ENCODE measurements at places on chromosomes 6 and 20.

DNA sequence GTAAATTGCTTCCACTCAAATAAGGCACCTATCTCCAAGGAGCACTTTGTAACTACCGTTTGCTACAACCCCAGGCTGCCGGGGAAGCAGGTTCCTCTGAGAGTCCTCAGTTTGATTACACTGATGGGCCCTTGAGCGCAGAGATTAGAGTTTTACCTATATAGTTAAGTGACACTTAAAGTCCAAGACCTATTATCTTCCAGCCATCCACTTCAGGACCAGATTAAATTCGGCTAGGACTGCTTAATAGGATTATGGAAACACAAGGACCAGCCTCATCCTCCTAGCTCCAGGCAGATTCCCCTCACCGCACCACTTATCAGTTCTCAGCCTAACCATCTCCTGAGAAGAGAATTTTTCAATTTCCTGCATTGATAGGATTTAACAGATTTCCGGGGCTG, 64.7 kb upstream of the TIAM2 start:
- DNase-seq: no peak

GRCh38 chr6:130981409-130981808, 81.6 kb downstream of the EPB41L2 start:
- DNase-seq: no peak

DNA sequence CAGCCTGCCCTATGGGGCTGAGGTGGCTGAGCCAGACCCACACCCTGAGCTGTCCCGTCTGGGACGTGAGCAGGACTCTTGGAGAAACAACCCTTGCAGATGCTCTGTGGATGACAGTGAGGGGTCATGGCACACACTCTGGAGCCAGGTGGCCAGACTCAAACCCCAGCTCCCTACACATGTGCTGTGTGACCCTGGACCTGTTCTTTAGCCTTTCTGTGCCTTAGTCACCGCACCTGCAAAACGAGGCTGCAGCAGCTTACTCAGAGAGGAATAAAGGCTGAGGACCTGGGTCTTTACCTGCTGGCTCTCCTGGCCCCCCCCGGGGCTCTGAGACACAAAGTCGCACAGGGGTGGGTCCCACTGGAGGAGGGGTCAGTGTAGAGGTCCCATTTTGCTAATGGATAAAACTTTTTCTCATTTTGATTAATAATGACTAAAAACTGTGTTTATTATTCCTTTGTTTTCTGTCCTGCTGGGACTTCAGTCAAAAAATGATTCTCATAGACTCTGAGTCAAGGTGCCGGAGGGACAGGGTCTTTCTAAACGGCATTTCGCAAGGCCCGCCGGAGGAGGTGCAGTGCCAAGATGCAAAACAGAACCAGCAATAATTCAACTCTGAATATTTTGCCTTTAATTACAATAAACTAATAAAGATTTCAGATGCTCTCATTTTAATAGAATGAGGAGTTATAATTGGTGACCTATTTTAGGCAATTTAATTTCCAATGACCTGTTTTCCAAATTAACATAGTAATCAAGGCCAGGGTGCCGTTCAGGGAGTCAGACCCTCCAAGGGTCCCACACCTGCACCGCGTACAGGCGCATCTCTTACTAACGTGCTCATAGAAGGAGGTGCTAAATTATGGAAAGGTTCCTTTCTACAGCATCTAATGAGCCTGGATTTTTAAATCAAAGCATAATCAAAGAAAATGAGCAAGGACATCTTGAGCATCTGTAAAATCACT, 62.4 kb downstream of the YTHDF1 start:
- DNase-seq: no peak

GRCh38 chr6:168057836-168058235, 21.2 kb downstream of the FRMD1 start:
- no peak for DNase-seq

DNA sequence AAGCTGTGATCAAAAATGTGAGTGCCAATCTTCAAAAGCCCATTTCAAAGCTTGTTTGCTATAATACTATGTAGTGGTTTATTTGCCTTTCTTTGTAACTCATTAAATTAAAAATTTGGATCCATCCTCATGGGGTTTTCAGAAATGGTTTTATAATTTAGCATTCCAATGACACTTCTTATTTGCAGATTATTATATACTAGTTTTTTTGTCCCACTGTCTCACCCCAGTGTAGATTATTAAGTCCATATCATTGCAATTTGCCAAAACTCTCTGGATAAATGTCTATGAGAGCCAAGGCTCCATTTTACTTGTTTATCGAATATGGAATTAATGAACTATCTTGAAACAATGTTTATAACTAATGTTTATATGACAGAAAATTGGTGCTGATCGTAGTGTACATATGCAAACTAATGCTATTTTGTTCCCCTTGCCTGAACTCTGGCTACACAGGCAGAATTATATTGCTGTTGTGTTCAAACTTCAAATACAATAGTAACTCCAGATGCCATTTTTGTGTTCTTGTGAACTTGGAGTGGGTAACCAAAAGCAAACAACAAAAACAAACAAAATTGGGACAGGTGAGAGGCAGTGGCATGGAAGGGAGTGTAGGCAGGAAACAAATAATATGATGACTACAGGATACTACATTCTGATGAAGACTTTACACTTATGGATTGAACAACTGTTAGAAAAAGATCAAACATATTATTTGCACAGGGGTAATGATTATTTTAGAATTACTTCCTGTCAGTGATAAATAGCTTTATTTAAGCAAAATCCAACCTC, 307.1 kb upstream of the FLRT3 start:
- no peak for DNase-seq

GRCh38 chr20:62860924-62861691, 514 bp downstream of the TCFL5 start:
- DNase-seq: no peak

- peak; percentile 92 for DNase-seq
Measured at GRCh38 chr20:63434599-63435378, 37.7 kb downstream of the KCNQ2 start.

DNA sequence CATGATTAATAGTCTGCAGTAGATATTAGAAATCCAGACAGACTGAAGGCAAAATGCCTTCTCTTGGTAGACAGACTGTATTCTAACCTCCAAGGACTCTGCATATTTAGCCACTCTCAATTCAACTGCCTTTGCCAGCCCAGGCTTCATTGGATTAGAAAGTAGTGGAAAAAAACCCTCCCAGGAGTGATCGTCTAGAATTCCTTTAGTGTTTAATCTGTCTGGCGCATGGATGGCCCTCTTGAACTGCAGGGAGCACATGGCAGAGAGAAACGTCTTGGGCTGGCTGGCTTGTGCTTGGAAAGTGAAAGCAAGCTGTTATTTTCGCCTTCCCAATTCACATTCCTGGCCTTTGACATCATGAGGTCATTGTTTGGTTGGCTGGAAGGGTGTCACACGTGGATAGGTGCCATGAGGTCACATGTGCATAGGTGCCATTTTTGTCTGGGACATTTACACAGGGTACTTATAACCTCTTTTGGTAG, 30.9 kb upstream of the NEDD9 start:
- DNase-seq: no peak

- no peak for DNase-seq
Measured at GRCh38 chr20:48604426-48604825, 223.4 kb downstream of the PREX1 start.

- no peak for DNase-seq
Measured at GRCh38 chr20:4051413-4052138, 36.2 kb upstream of the RNF24 start.

DNA sequence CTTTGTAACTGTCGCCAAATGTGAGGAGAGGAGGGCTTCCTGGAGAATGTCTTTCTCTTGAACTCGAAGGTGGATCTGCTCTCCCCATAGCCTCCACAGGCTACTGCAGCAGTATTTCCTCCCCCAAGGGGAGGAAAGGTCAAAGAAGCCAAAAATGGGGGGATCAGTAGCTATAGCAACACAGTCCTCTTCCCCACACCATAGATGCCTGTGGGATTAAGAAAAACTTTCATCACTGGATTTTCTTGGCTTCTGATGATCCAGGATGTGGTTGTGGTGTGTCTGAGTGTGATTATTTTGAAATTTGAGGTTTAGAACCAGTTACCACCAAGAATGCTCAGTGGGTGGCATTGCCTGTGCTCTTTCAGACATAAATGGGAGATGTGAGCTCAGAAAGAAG, 140.1 kb upstream of the SPACA1 start:
- DNase-seq: no peak

- no peak for DNase-seq
Measured at GRCh38 chr20:35301426-35301825, 9.2 kb upstream of the FAM83C start.

- DNase-seq: peak; percentile 38
Measured at GRCh38 chr6:47047479-47048407, 5.6 kb upstream of the ADGRF1 start.

DNA sequence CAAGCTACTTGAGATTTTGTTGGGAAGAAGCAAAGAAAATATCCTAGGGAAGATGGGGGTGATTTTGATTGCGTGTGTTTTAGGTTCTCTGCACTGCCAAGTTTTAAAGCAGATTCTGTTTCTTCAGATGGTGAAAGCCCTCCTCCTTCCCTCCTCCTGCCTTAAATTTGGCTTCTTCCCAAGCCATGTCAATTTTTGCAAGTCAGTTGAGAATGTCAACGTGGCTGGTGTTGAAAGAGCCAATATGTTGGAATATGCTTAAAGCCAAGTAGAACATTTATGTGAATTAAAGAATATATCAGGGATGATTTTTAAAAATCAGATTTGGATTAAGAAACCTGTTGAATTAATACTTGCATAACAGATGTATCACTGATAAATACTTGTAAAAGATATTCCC, 270.8 kb downstream of the ARID1B start:
- DNase-seq: no peak

GRCh38 chr6:159184559-159184958, 15.4 kb downstream of the FNDC1 start:
- no peak for DNase-seq

GRCh38 chr6:30914854-30915590, 984 bp downstream of the VARS2 start:
- no peak for DNase-seq

DNA sequence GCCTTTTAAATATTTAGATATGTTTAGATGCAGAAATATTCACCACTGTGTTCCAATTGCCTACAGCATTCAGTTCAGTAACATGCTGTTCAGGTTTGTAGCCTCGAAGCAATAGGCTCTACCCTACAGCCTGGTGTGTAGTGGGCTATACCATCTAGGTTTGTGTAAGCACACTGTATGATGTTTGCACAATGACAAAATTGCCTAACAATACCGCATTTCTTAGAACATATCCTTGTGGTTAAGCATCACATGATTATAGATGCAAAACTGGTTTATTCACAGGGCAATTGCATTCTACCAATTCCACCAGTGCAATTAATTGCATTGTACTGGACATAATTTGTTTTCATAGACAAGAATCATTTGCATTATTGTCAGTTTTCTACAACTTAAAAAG, 7.9 kb upstream of the SLC22A16 start:
- DNase-seq: no peak
